Mammary epithelial cell (primary cell): ENCODE measurements at places on chromosomes 7 and 10.

DNA sequence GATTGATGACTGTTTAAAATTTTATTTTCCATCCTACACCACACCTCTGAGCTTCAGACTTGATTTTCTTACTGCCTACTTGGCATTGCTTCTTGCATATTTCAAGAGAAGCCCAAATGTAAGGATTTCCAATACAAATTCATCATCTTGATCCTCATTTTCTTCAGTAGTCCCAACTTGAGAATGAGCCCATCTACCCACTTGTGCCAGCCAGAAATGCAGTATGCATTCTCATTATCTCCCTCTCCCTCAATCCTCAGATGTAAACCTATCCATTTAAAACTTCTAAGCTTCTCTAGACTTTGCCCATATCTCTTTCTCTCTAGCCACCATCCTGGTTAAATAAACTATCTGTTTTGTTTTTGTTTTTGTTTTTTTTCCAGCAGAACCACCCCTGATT lies 22.4 kb upstream of the EGFR start:
- DNase-seq = no peak

GRCh38 chr7:1260244-1260635 lies 27.6 kb downstream of the UNCX start:
- DNase-seq = no peak

DNA sequence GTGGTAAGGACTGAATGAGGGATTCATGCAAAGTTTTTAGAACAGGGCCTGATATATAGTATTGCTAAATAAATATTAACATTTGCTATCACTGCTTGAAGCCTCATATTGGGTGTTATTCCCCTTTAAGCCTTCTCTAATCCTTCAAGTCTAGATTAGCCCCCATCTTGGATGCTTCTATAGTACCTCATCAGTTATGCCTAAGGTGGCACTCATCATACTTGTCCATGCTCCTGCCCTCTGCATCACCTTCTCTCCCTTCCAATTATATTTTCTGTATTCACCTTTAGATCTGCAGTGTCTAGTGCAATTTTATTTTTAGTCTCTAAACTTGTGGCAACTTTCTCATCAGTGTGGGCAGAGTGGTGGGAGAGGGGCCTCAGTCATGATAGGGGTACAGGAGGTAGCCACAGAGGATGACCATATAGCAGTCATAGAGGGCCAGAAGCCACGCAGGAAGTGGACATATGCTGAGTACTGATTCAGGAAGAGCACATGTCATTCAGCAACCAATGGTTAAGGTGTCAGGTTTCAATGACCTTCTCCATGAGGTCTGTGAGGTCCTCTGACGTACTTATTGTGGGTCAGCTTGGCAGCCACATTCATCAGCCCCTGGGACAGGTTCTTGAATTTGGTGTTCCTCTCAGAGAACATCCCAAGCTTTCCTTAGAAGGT lies 2.5 kb downstream of the ENTPD1 start:
- DNase-seq = no peak

DNA sequence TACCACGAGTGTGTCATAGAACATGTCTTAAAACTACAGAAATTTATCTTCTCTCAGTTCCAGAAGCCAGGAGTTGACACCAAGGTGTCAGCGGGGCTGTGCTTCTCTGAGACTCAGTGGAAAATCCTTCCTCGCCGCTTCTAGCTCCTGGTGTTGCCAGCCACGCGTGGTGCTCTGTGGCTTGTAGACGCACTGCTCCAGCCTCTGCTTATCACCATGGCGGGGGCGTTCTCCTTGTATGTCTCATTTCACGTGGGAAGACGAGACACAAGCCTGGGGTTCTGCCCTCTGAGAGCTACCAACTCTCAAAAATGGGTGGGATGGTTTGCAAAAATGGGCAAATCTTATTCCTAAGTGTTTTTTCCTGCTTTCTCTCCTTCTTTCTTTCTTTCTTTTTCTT lies 11.0 kb upstream of the GALNTL5 start:
- DNase-seq = no peak

DNA sequence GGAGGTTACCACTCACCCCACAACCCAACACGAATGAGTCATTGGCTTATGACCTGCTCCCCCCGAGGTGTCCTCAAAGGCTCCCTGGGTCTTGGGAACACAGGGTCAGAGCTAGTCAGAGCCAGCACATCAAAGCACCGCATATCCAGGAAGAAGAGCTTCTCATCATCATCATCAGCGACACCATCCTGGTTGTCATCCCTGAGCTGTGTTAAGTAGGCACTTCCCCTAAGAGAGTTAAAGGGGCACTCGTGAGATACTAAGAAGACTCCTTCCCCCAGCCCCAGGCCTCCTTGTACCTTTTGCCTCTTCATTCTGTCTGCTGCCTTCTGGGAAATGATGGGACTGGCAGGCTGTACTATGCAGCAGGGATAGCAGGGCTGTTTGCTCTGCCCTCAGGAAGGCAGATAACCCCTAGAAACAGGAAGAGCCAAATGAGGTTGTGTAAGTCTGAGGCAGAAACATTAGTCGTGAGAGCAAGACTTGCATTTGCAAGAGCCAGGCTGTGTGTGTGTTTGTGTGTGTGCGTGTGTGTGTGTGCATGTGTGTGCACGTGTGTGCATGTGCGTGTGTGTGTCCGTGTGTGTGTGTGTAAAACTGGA lies 11.1 kb upstream of the CPA1 start:
- DNase-seq = no peak
